Progenitor cell of endocrine pancreas (in vitro differentiated cells): ENCODE measurements at places on chromosomes 3 and 15. TPM values are rescaled to one million over a fixed set of nuclear protein-coding genes. Genes with fewer than 3 reads are reported as not detected.

EHHADH gene
- 6.2 and 7.6 TPM in 2 replicates for total RNA-seq

RNU6-1 gene
- not detected in 2 replicates for total RNA-seq

DRD3 gene
- total RNA-seq, result not detected in 2 replicates

ADCY5 gene
- 33.8 and 35.9 TPM in 2 replicates for total RNA-seq

SLCO3A1 gene
- total RNA-seq, result 4.8 and 7.7 TPM in 2 replicates

SPTBN5 gene
- total RNA-seq, result 6.6 and 7.9 TPM in 2 replicates

SPINT1 gene
- 213 and 217 TPM in 2 replicates for total RNA-seq

TMEM266 gene
- total RNA-seq, result 0.50 and 0.82 TPM in 2 replicates

UCN2 gene
- total RNA-seq, result 1.2 and 1.4 TPM in 2 replicates

TGM5 gene
- not detected in 2 replicates for total RNA-seq

GRCh38 chr3:133964547-133964946 is 65.2 kb downstream of the SLCO2A1 start:
- H3K27me3 ChIP-seq, result no peaks in the 10 kb centered on the region
- peaks cover 6% of the 10 kb centered on the region for H3K36me3 ChIP-seq

GRCh38 chr3:69200384-69201068 is 78.1 kb upstream of the LMOD3 start:
- peak overlapping the region; percentile 66 for H3K4me3 ChIP-seq
- no peaks in the 10 kb centered on the region for H3K27me3 ChIP-seq
- H3K36me3 ChIP-seq, result peaks cover 12% of the 10 kb centered on the region
- peaks cover 43% of the 10 kb centered on the region for H3K4me1 ChIP-seq
- peak overlapping the region; percentile 94 for H3K27ac ChIP-seq

- H3K36me3 ChIP-seq, result no peaks in the 10 kb centered on the region
- peaks cover 6% of the 10 kb centered on the region for H3K4me1 ChIP-seq
- no peaks in the 10 kb centered on the region for H3K27me3 ChIP-seq
Observed at GRCh38 chr15:80437334-80437891, 33.2 kb downstream of the ARNT2 start.

DNA sequence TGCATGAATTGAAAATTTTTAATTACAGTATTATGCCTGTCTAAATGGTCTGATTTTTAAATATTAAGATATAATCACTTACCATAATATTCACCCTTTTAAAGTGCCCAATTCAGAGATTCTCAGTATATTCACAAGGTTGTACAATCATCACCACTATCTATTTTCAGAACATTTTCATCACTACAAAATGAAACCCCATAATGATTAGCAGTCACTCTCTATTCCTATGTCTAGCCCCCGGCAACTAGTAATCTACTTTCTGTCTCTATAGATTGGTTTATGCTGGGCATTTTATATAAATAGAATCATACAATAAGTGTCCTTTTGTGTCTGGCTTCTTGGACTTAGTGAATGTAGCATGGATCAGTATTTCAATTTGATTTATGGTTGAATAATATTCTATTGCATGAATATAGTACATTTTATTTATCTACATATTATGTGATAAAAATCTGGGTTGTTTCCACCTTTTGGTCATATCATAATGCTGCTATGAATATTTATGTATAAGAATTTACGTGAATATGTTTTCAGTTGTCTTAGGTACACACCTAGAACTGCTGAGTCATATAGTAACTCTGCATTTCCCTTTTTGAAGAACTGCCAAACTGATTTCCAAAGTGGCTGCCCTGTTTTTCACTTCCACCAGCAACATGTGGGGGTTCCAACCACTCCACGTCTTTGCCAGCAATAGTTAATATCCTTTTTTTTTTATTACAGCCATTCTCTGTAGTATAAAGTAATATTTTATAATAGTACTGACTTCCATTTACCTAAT is 485.7 kb upstream of the ZNF385D start:
- H3K4me3 ChIP-seq, result no peak overlapping the region
- H3K27ac ChIP-seq, result no peak overlapping the region
- H3K27me3 ChIP-seq, result no peaks in the 10 kb centered on the region
- H3K36me3 ChIP-seq, result no peaks in the 10 kb centered on the region
- no peak for DNase-seq
- H3K4me1 ChIP-seq, result no peaks in the 10 kb centered on the region

- H3K27me3 ChIP-seq, result peaks cover 20% of the 10 kb centered on the region
- no peak overlapping the region for H3K4me3 ChIP-seq
- no peaks in the 10 kb centered on the region for H3K36me3 ChIP-seq
- no peak for DNase-seq
Observed at GRCh38 chr3:160125258-160125657, 100.0 kb upstream of the C3orf80 start.

- peaks cover 2% of the 10 kb centered on the region for H3K36me3 ChIP-seq
- peaks cover 2% of the 10 kb centered on the region for H3K4me1 ChIP-seq
- H3K27me3 ChIP-seq, result no peaks in the 10 kb centered on the region
- H3K4me3 ChIP-seq, result no peak overlapping the region
- H3K27ac ChIP-seq, result no peak overlapping the region
Observed at GRCh38 chr3:190239325-190239724, 82.9 kb downstream of the CLDN1 start.

- no peaks in the 10 kb centered on the region for H3K36me3 ChIP-seq
- no peaks in the 10 kb centered on the region for H3K27me3 ChIP-seq
- no peak overlapping the region for H3K27ac ChIP-seq
- H3K4me3 ChIP-seq, result no peak overlapping the region
- no peak for DNase-seq
Observed at GRCh38 chr3:90040554-90040953, 933.1 kb downstream of the EPHA3 start.

DNA sequence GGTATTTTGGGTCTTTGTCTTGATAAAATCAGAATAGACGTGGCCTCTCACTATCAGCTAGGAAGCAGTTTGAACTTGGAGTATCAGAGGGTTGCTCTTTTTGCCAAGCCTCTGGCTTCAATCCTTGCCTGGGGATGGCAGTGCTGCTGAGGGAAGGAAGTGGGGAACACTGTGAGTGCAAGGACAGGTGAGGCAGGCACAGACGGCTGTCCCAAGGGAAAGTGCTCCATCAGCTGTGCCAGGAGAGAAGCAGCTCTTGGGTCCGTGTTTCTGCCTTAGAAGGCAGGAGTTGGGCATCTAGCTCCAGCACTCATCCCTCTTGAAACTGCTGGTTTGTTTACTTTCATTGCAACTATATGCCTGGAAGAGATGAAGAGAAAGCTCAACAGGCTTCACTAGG is 33.2 kb downstream of the PML start:
- no peaks in the 10 kb centered on the region for H3K4me1 ChIP-seq
- no peak overlapping the region for H3K27ac ChIP-seq
- DNase-seq, result no peak
- no peaks in the 10 kb centered on the region for H3K27me3 ChIP-seq

DNA sequence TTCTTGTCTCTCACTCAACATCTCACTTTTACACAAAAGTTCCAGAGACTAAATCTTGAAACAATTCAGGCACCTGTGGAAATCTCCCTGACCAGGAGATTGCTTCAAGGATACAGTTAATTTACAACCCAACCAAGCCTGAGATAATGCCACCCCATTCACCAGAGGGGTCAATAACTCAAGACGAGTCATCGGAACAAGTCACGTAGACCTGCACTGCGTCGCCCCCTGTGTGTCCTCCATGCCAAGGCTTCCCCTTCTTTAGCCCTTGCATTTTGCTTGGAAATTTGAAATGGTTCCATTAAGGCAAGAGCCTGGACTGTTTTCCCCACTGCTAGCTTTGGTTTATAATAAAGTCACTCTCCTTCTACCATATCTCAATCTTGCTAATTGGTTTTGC is 129.0 kb upstream of the NEO1 start:
- peaks cover 2% of the 10 kb centered on the region for H3K4me1 ChIP-seq
- H3K36me3 ChIP-seq, result no peaks in the 10 kb centered on the region
- no peak for DNase-seq
- no peaks in the 10 kb centered on the region for H3K27me3 ChIP-seq

DNA sequence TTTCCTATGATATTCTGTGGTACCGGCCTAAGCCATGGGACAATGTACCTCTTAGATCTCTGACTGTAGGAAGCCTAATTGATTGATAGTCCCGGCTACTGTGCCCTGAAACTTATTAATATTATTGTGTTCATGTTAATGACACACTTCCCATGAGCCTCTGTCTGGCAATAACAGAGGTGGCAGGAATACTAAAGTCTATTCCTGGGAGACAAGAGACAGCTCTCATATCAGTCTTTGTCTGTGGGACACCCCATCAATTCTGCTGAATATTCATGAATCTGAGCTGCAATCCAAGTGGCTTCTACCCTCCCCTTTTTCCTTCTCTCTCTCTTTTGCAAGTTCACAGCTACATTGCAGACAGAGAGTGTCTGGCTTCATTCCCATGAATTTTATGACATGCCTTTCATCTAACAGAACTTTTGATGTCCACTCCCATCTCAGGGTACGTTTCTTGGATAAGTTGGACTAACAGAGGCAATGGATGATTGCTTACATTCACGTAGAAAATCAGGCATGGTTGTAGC is 907.5 kb downstream of the ZPLD1 start:
- H3K4me1 ChIP-seq, result no peaks in the 10 kb centered on the region
- no peaks in the 10 kb centered on the region for H3K27me3 ChIP-seq
- DNase-seq, result no peak
- no peak overlapping the region for H3K4me3 ChIP-seq
- H3K27ac ChIP-seq, result no peak overlapping the region

- H3K4me1 ChIP-seq, result peaks cover 2% of the 10 kb centered on the region
- no peak overlapping the region for H3K27ac ChIP-seq
- no peak for DNase-seq
- peaks cover 14% of the 10 kb centered on the region for H3K27me3 ChIP-seq
Observed at GRCh38 chr3:188102861-188103547, 51.0 kb upstream of the LPP start.

DNA sequence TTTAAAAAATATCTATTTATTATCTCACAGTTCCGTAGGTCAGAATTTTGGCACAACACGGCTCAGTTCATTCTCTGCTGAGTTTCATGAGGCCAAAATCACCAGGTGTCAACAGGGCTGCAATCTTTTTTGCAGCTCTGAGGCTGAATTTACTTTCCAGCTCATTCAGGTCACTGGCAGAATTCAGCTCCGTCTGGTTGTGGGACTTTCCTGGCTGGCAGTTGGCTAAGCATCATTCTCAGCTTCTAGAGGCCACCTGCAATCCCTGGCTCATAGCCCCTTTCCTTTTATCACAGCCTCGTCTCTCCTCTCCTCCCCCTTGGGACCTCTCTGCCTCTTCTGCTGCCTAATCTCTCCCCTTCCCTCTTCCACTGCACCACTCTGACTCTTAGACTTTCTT is 174.0 kb upstream of the WNT5A start:
- H3K27me3 ChIP-seq, result no peaks in the 10 kb centered on the region
- no peak overlapping the region for H3K27ac ChIP-seq
- H3K4me1 ChIP-seq, result no peaks in the 10 kb centered on the region
- H3K4me3 ChIP-seq, result no peak overlapping the region

GRCh38 chr3:184740509-184741258 is 28.8 kb upstream of the MAGEF1 start:
- H3K4me3 ChIP-seq, result no peak overlapping the region
- no peak overlapping the region for H3K27ac ChIP-seq
- no peak for DNase-seq
- H3K27me3 ChIP-seq, result peaks cover 34% of the 10 kb centered on the region
- no peaks in the 10 kb centered on the region for H3K36me3 ChIP-seq

- no peak for DNase-seq
- no peaks in the 10 kb centered on the region for H3K27me3 ChIP-seq
- no peaks in the 10 kb centered on the region for H3K36me3 ChIP-seq
- H3K4me1 ChIP-seq, result peaks cover 17% of the 10 kb centered on the region
Observed at GRCh38 chr3:79306934-79307570, 460.7 kb downstream of the ROBO1 start.

GRCh38 chr3:111151438-111151837 is 79.8 kb downstream of the NECTIN3 start:
- H3K27ac ChIP-seq, result peak overlapping the region; percentile 68
- peaks cover 19% of the 10 kb centered on the region for H3K36me3 ChIP-seq
- no peak overlapping the region for H3K4me3 ChIP-seq
- no peak for DNase-seq

GRCh38 chr3:171260466-171260865 is 199.7 kb downstream of the TNIK start:
- H3K4me1 ChIP-seq, result peaks cover 12% of the 10 kb centered on the region
- H3K36me3 ChIP-seq, result no peaks in the 10 kb centered on the region

DNA sequence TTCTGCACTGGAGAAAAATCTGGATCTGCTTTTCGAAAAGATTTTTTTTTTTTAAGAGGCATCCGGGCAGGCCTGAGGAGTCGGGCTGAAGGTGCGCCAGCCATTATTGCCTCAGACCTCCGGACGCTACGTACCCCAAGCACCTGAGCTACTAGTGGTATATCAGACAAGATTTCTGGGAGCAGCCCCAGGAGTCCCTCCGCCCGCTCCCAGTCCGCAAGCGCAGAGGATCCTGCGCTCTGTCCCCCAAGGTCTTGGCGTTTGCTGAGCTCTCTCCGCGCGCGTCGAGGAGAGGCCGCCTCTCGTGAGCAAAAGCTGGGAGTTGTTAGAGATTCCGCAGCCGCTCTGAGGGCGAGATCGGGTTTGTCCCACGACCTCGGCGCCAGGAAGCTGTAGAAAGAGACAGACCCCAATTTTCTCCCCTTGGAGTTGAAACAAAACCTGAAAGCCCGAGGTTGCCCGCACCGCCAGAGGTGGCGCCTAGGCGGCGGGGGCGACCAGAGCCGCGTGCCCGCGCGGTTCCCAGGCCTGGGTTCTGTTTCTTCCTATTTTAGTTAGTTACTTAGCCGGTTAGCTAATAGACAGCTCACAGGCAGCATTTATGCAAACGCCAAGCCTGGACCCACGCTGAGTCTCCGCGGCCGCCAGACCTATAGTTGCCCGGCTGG is 72.5 kb upstream of the POLG start:
- peak overlapping the region; percentile 5 for H3K4me3 ChIP-seq
- peak overlapping the region; percentile 49 for H3K27ac ChIP-seq
- peaks cover 9% of the 10 kb centered on the region for H3K4me1 ChIP-seq
- H3K36me3 ChIP-seq, result no peaks in the 10 kb centered on the region
- DNase-seq, result no peak
- peaks cover 98% of the 10 kb centered on the region for H3K27me3 ChIP-seq

DNA sequence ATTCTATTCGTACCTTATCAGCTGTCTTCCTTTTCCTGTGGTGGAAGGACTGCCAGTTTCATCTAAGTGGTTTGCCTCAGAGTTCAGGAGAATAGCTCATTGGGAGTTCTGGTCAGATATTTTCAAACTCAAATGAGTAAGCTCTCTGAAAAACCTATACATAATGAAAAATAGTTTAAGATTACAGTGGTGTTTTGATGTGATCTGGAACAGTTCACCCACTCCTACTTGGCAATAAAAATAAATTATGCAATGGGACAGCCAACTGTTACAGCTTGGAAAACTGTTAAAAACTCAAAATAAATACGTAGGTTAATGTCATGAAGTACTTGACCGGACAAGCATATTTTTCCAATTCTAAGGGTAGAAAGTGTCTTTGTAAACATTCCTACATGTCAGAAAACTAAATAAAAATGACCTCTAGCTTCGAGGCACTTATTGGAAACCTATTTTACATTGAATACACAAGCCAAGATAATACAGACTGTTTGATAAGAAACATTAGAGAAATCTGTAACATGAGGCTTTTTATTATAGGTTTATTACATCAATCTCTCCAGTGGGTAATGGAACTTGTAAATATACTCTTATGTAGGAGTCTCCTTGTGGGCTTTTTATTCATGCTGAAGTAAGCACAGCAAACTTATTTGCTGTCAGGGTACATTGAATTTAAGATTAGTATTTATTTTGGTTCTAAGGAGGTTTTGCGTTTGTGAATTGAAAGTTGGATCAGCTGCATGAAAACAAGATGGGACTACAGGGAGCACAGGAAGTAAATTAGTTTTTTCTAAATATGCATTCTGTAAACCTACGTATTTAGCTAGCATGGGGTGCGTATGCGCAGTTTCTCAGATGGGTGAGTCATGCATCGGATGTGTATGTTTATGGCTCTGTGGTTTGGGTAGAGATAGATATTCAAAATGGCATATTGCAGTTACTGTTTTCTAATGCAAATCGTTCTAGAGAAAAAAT is 453.1 kb downstream of the IL5RA start:
- peaks cover 10% of the 10 kb centered on the region for H3K4me1 ChIP-seq
- H3K4me3 ChIP-seq, result no peak overlapping the region
- DNase-seq, result no peak
- no peaks in the 10 kb centered on the region for H3K27me3 ChIP-seq
